ENCODE measurements at places on chromosomes 12 and 14.

GRCh38 chr14:74784634-74785033 lies 21.5 kb downstream of the YLPM1 start:
- DNase-seq: no peak

- DNase-seq: no peak
Measured at GRCh38 chr14:35446450-35446849, 41.9 kb upstream of the NFKBIA start.

DNA sequence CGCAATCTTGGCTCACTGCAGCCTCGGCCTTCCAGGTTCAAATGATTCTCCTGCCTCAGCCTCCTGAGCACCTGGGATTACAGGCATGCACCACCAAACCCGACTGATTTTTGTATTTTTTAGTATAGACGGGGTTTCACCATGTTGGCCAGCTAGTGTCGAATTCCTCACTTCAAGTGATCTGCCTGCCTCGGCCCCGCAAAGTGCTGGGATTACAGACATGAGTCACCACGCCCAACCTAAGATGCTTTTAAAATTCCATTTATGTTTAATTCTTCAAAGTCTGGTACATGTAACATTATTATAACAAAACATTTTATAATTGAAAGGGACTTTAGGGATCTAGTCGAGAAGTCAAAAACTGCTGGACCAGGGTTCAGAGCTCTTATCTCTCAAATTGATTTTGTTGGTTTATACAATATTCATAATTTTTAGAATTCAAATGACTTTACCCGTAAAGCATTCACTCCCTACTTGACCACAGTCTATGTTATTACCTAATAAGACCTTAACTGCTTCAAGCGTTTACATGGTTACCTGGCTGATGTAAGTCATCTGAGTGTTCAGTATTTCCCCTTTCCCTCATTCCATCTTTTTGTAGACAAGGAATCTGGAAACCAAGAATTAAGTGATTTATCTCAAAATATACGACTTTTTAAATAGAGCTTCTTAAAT lies 28.2 kb downstream of the RAP1B start:
- no peak for DNase-seq

GRCh38 chr12:62832558-62832957 lies 102.4 kb downstream of the PPM1H start:
- DNase-seq: no peak

GRCh38 chr14:30020687-30021086 lies 93.0 kb upstream of the PRKD1 start:
- no peak for DNase-seq

GRCh38 chr14:90831821-90832220 lies 15.6 kb upstream of the TTC7B start:
- no peak for DNase-seq

DNA sequence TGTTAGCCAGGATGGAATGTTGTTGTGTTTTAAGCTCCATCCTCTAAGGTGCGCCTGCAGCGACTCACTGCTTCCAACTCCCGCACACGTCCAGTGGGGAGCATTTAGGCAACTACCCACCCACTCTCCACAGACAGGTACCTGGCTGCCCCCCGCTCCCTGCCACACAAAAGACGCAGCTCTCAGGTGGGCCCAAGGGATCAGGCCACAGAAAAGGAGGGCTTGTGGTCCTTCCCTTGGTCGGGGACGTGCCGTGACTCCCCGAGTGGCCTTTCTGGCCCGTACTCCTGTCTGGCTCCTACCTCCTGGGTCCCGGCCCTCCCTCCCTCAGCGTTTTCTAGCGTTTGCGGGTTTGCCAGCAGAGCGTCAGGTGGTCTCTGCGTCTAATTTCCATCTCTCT lies 16.2 kb downstream of the TEDC1 start:
- DNase-seq: no peak

- no peak for DNase-seq
Measured at GRCh38 chr14:22870811-22871223, 723 bp upstream of the LRP10 start.

DNA sequence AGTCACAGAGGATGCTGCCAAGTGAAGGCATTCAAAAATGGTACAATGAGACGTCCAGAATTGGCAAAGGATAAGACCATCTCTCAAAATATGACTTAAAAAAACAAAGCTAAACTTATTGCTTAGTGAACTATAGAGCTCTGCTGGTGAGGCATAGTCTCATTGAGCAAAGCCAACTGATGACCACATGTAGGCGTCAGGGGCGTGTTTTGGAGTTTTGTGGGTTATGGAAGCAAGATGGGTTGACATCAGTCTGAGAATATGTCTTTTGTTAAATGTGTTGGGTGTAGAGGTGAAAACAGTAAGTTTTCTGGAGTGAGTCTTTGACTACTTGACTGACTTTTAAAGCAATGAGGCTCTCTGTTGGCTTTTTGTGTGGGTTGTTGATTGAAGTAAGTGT lies 47.2 kb downstream of the ATL1 start:
- DNase-seq: no peak

- DNase-seq: no peak
Measured at GRCh38 chr12:2547273-2548044, 247.3 kb upstream of the FKBP4 start.

DNA sequence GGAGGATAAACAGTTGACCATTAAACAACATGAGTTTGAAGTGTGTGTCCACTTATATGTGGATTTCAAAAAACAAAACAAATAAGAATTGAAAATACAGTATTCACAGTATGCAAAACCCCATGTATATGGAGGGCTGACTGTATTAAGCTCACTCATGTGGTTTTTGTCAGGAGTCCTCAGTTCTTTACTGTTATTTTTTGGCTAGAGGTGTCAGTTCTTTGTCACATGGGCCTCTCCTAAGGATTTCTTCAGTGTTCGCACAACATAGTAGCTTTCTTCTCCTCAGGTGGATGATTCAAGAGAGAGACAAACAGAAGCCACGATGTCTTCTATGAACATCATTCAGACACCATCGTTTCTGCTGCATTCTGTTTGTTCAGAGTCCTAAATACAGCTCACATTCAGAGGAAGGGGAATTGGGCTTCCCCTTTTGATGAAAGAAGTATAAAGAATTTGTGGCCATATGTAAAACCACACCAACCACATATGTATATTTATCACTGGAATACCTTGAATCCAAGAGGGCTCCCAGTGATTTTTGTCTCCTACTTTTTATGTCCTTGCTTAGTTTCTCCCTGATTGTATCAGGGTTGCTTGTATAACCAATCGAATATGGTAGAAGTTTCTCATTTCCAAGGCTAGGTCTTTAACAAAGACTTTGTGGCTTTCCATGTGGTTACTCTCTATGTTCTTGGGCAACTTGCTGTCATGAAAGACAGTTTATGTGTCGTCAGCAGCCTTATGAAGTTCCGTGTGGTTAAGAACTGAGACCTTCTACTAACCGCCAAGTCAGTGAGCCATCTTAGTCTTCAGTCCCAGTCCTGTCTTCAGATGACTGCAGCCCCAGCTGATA lies 18.9 kb downstream of the MNAT1 start:
- no peak for DNase-seq

DNA sequence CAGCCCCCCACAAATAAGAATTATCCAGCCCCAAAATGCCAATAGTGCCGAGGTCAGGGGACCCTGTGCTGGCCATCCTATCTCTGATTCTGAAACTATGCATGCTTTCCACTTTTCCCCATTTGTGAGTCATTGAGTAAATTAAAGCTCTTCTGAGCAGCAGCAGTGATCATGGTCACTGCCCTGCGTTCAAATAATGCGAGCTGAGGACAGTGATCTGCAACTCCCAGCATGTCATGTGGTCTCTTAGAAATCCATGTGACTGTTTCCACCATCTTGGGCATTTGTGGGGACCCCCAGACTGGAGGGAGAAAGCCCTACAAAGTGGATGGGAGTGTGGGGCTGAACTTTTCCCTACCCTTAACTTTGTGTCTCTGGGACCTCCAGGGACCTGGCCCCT lies 53.8 kb downstream of the C14orf132 start:
- no peak for DNase-seq

DNA sequence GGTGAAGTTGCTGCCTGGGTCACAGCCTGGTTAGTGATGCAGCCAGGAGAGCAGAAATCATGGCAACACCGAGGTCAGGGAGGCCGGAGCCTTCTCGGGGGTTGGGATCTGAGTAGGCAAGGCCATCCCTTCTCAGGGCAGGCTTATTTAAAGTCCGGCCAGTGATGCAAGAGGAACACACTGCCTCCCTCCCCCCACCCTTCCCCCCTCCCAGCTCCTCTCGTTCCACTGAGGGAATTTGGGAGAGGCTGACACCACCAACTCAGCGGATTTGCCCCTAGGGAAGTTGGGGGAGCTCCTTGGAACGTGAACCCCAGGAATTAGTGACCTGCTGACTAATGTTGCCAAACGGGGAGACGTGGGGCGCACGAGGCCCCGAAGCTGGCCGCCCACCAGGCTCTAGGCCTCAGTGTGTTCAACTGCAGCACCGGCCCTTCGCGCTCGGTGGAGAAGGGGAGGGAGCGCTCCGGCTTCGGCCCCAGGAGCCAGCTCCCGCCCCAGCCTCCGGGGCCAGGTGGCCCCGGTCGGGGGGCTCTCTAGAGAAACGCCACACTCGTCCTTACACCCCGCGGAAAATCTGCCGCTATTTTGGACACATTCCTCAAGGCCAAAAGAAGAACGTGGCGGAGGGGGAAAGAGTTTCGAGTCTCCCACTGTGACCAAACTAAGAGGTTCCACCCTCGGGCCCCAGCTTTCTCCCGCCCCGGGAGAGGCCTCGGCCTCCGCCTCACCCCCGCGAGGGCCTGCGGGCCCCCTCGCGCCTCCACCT lies 1.6 kb downstream of the CTDSP2 start:
- DNase-seq: peak; percentile 54

- no peak for DNase-seq
Measured at GRCh38 chr12:117857632-117858612, 110.9 kb downstream of the KSR2 start.

- no peak for DNase-seq
Measured at GRCh38 chr14:33728010-33728498, 222.8 kb downstream of the EGLN3 start.

GRCh38 chr12:71626098-71626497 lies 37.5 kb downstream of the ZFC3H1 start:
- no peak for DNase-seq

DNA sequence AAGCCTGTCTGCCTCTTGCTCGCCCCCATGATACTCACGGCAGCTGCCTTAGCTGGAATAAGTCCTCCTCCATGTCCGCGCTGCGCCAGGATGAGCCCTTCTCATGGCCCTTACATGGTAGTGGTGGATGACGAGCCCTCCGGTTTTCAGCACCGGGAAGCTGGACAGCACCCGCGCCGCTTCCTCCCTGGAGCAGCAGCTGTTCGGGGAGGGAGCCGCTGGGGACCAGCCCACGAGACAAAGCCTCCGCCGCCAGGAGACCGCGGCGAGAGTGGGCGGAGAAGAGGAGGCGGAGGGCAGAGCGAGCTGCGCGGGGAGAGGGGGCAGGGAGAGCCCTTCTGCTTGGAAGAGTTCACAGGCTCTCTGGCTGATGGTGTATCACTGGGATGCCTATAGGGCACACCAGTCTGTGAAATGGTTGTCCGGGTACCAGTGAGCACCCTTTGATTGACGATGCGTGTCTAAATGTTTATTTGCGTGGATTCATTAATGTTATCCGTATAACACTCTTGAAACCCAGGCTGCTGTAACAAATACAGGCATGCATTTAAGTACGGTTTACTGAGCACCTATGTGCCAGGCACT lies at the start of gene SVOP:
Gene SVOP, minus strand, starts transcription at position 273 of the 585 bp plus-strand sequence. Its CDS starts 200 bp downstream, at position 73.
- peak; percentile 68 for DNase-seq

DNA sequence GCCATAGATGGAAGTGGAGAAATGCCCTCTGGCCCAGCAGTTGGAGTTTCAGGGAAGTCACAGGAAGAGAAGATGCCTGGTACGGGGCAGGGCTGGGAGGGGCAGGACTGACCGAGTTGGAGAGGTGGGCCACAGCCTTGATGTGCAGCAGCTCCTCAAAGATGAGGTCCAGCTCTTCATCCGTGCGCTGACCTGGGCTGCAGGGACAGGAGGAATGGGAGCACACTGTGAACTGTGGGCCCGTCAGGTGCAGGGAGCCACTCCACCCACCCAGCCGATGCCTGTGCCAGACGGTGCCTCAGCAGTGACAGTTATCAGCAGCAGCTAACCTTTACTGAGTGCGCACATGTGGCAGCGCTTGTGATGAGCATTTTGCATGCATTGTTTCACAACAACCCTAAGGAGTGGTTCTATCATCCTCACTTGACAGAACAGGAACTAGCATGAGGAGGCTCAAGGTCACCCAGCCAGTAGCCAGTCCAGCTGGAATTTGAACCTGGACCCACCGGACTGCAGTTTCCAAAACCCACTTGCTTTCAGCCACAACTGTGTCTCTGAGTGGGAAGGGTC lies 8.4 kb downstream of the RAPGEF3 start:
- DNase-seq: no peak

GRCh38 chr12:123067654-123068053 lies 83.2 kb downstream of the PITPNM2 start:
- no peak for DNase-seq

DNA sequence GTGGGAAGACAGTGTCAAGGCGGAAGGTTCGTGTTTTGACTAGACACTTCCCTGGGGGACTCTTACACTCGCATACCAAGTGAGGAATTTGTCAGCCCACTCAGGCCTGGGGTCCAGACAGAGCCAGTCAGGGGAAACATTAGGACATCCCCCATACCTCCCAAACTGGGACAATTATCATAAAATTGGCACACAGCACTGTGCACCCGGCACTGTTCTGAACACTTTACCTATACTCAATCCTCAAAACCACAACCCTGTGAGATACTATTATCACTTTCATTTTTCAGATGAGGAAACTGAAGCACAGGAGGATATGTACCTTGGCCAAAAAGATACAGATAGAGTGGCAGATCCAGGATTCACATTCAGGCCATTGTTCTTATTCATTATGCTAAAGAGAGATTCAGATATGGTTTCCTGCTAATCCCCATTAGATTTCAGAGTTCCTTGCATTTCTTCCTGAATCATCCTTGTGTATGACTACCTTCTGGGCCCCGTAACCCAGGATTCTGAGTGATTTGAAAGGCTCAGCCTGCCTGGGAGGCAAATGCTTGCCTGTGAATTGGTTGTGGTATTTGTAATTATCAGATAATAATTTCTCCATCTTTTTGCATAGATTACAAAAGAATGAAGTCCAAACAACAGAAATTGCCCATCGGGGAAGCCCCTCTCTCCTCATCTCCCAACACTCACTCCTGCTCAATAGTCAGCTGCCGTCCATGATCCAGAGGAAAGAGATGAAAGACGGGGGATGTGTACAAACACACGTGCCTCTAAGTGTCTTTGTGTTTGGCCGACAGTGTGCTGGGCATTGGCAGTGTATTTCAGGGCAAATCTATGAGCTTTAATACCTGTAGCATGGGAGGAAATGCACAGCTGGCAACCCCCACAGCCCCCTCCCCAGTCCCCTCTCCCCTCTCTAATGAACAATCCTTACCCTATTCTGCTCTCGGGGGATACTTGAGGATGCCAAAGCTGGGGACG lies 4.6 kb downstream of the TAC3 start:
- DNase-seq: no peak

- DNase-seq: no peak
Measured at GRCh38 chr12:109157986-109158385, 41.6 kb downstream of the ACACB start.

DNA sequence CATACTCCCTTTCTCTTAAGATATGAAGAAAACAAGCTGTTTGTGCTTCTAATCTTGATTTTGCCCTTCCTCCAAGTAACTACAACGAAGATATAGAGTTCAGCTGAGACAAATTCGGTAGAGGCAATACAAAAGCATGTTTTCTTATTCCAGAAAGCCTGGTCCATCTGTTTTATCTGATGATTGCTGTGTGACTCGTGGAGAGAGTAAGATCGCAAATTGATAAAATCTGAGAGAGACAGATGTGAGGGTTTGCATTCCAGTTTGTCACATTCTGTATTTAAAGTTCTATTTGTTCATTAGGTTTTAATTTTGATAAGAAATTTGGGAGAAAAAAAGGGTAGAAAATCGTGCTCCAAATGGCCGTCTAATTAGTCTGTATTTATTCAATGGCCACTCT lies 192.1 kb downstream of the CPNE8 start:
- no peak for DNase-seq

- DNase-seq: no peak
Measured at GRCh38 chr12:131604859-131605258, 106.0 kb upstream of the SFSWAP start.
